ENCODE measurements at places on chromosomes 5 and 9.
A peak's percentile ranks its signal among the peaks of the same experiment; 100 is the strongest.

DNA sequence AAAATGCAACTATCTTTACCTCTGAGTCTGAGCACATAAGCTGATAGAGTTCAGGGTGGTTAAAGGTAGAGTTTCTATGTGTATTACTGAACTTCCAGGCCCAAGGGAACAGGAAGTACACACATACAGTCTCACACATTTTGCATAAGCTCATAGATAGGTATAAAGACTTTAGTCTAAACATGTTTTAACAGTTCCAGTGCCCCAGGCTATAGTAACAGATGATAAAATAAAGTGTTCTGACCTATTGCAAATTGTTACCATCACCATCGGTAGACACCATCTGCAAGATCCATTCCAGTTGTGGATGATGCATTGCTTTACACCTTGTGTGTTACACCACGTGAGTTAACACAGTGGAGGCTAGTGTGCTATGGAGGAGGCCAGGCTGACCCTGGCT is 95.8 kb downstream of the TMEM174 start:
- DNase-seq: no peak

GRCh38 chr9:18921366-18922075 is 111.5 kb downstream of the SAXO1 start:
- DNase-seq: no peak

DNA sequence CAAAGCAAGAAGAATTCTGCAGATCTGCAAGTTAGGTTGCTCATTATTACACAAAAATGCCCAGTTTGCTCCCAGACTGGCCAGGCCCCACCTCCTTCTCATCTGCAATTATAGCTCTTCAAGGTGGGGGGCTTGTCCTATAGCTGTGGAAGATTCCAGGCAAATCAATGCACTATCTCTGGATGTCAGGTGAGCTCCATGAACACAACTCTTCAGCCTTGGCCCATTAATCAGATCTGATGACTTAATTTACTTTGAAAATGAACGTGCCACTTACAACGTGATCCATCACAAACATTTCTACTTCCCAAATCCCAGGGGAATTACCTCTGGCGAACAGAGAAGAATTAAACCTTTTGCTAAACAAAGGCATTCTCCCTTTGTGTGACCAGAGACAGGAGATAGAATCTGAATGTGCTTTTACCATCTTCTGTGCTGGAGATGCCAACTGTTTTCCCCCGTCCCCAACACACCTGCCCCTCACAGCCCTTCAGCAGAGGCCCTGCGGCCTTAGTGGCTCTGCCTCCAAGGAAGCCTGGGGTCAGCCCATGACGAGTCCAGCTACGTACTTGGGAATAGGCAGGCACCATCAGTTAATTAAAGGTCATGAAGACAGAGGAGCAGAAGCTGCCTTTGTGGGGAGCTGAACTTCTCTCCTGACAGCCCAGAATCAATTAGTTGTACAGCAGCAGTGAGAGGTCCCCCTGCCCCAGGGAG is 60.5 kb downstream of the SNX18 start:
- no peak for DNase-seq

- peak; percentile 16 for DNase-seq
Measured at GRCh38 chr9:125747765-125748445, 732 bp downstream of the PBX3 start.

GRCh38 chr5:145445027-145445426 is 390.1 kb downstream of the PRELID2 start:
- DNase-seq: no peak

DNA sequence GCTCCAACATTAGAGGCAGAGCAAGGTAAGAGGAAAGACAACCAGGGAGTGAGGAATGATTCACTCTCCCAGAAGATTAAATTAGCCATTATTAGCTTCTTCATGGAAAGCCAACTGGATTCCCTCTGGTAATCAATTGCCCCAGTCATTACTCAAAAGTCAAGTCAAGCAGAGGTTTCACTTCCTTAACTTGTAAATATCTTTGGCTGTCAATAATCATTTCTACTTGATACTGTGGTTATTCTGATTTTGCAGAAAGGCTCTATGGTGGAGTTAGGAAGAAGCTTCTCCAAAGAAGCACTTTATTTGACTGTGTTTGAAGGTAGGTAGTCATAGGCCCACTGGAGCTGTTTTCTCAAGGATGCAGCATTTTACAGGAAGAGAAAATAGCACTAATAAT is 78.0 kb downstream of the JAKMIP2 start:
- no peak for DNase-seq

DNA sequence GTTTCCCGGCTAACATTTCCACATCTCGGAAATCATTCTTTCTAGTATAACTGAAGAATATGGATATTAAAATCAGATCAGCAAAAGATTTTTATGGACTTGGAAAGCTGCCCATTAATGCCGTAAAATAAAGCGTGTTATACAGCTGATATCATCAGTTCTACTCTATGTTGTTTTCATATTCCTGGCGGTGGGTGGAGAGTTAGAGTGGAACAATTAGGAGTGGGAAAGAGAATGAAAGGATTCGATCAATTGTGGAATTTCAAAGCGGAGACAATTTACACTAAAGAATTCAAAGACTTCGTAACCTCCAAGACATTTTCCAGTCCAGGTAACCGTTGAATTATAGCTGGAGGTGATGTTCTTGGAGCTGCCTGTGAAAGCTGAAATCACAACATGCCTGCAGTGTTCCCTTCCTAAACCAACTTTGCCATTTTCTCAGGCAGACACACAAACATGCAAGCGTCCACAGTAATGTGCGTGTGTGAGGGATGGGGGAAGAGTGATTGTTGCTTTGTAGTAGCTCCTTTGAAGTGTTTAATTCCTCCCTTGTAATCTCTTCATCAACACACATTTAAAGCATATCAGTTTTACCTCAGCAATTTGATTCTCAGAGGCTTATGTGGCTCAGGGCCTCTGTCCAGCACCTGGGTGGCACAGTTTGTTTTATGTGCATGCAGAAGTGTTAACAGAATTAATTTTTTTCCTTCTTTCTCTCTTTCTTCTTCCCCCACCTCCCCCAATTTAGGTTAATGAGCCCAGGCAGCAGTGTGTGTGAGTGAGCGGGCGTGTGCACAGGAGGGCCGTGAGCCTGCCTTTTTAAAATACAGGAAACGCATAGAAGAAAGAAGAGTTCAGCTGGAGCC is 544.1 kb downstream of the RAB3C start:
- DNase-seq: peak; percentile 48

DNA sequence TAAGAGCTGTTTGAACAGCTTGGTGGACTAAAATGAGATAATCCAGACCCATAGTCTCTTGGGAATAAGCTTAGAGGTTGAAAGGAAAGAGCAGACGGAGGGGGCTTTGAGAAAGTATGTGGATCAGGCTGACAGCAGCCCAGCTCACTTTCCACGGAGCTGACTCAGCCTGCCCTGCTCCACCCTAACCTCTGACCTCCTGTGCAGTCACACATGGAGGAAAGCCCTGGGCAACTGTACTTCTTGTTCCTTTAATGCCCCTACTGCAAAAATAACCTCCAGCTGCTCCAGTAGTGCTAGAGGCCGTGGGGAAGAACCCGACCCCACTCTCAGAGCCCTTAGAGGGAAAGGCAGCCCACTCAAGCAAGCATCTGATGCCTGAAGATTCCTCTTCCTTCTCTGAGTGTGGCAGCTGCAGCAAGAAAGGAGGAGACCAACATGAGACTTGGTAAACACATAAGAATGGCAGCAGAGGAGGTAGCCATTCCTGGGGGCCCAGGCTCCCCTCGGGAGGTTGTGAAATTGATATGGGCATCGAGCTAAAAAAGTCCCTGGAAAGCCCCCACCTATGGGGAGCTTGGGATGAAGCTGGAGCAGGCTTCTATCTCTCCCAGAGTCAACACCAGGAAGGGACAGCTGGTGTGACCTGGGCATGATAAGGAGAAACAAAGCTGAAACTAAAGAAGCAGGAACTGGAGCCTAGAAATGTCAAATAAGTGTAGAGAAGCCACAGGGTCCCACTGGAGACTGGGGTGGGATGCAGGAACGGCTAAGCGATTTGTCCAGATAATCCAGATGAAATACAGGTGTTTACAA is 204.3 kb downstream of the PIK3R1 start:
- DNase-seq: no peak

DNA sequence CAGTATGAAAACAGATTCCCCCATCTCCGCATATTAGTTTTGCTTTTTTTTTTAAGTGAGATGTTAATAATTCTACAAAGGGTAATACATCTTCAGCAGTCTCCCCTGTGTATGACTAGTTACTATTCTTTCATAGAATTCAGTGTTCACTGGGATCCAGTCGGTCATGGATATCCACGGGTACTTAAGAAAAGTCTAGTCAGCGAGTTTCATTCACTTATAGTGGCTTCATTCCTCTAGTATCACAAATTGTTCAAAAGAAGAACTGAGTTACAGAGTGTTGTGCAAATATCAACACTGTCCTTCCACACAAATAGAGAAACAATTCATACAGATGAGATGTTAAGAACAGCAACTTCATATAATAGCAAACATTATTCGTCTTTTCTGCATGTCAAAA is 35.7 kb downstream of the BNC2 start:
- no peak for DNase-seq

DNA sequence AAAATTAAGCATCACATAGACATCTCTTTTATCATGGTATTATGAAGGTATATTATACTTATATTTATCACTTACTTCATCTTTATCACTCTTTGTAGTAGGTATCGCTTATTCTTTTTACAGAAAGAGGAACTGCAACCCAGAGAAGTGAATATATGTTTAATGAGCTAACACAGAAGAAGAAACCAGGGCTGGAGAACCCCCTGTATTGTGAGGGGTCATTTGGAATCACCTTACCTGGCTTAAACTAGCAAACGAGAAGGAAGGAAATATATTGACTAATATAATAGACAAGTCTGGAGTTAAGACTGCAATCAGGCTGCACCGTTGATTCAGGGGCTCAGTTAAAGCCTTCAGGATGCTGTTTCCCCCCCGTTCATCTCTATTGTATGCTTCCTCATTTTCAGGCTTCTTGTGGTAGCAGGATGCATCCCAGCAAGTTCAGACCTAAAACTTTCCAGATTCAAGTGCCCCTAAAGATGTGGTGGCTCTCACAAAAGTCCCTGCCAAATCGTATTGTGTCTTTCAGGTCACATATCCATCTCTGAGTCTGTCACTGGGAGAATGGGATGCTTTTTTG is 146.4 kb downstream of the GCNT1 start:
- DNase-seq: no peak

DNA sequence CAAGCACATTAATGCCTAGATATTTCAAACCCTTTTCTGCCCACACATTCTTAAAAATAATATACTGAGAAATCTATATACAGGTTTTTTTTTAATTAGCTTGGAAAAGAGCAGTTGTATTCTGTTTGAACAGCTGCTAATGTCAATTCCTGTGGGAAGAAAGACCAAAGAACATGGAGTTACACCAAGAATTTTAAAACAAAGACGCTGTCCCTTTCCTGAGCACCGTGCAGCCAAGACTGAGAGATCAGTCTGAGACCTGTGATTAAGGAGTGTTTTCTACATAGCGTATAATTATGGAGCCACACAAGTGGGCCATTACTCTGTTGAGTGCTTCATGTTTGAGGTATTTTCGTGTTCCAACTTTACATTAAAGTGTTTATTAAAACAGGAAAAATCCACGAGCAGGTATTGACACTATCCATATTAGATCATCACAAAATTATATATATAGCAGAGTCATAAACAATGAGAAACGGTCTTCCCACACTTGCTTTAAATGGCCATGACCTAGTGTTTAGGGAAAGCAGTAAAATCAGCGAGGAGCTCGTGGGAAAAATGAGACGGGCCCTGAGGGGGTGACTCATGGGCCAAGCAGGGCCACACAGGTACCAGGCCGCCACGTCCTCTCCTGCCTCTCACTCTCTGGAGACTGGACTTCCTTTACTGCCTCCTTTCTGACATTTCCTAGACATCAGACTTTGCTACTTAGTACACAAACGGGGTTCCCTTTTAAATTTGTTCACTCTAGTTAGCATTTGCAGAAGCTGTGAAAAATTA is 153.1 kb upstream of the OTULINL start:
- no peak for DNase-seq

DNA sequence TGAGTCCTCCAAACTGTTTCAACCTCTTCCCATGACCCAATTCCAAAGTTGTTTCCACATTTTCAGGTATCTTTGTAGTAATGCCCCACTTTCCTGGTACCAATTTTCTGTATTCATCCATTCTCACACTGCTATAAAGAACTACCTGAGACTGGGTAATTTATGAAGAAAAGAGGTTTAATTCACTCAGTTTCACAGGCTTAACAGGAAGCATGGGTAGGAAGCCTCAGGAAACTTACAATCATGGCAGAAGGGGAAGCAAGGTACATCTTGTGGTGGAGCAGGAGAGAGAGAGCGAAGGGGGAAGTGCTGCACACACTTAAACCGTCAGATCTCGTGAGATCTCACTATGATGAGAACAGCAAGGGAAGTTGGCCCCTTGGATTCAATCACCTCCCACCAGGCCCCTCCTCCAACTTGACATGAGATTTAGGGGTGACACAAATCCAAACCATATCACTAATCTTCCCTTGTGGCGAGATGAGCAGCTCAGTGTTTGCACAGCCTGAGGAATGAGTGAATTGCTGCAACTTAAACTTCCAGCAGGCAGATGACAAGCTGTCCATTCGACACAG is 42.9 kb downstream of the TRIP13 start:
- DNase-seq: no peak

DNA sequence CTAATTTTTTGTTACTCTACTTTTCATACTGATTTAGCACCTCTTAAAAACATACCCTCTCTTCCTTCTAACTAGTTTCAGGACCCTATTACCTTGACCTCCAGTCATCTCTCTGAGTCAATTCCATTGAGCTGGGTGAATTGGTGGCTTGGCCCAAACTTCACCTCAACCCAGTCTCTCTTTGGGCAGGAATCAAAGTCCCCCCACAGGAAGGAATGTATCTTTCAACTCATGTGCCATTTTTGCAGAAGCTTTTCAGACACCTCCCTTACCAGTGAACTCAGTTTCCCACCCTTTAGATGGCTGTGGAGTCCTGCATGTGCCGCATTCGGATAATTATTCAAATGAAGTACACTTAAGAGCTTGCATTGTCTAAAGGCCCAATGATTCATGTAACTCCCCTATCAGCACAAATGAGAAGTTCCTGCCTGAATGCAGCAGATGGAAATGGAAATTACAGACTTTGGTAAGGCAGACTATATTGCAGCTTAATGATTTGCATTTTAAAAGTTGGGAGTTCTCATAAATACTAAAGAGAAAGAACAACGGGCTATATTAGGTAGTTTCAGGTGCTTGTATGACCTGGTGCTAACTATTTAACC is 693.5 kb downstream of the PTPRD start:
- DNase-seq: no peak

- DNase-seq: no peak
Measured at GRCh38 chr5:485946-486491, 38.2 kb downstream of the SLC9A3 start.

Measured in NCI-H510A treated with DMSO at 0.1 percent for 48 hours (cell line).